WERI-Rb-1 (cell line): ENCODE measurements at places on chromosomes 12 and 14.
A peak's percentile ranks its signal among the peaks of the same experiment; 100 is the strongest.

GRCh38 chr14:105889666-105890473, 363.5 kb downstream of the TMEM121 start:
- DNase-seq = no peak

DNA sequence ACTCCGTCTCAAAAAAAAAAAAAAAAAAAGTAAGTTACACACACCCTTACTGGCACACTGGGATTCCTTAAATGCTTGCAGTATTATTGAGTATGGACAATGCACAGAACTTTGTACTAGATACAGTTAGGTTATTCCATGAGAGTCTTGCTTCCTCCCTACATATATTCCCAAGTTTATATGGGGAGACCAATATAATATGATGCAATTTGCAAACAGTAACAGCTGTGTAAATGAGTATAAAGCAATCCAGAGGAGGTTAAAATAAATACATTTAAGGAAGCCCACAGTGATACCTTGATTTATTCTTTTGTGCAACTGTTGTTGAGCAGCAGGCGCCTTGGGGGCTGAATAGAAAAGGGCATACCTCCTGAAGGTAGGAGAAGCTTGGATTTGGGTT, 26.6 kb downstream of the RASSF3 start:
- no peak for DNase-seq

DNA sequence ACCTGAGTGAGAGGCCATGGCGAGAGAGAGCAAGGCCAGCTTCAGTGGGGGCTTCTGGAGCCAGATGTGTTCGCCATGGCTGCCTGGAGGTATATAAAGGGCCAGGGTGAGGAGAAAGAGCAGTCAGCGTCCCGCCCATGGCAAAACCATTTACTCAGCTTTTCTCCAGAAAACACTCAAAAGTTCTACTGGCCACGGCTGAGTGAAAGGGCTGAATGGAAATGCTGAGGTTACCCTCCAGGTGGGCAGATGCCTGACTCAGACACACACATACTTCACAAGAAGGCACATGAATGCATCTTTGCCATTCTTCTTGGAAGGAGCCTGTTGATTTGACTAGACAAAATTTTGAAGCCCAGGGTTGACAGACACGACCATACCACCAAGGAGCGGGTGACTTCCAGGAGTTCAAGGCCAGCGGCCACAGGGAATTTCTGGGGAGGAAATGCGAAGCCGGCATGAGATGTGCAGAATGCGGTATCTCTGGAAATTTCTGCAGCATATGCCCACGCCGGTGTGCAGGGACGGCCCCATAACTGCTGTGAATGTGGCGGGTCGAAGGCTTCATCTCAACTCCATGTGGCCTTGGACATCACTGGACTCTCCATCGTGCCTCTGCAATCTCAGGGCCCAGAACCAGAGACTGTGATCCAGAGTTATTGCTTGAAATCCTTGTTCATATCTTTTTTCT, at the start of gene IL31:
Gene IL31, minus strand, starts transcription at position 67 of the 691 bp plus-strand sequence. Its CDS starts 49 bp downstream, at position 18.
- DNase-seq = no peak

- DNase-seq = no peak
Measured at GRCh38 chr12:4143896-4144295, 129.7 kb upstream of the CCND2 start.

GRCh38 chr14:36516719-36517241, 3.3 kb downstream of the NKX2-1 start:
- DNase-seq = no peak

- DNase-seq = no peak
Measured at GRCh38 chr14:100731846-100732765, 5.4 kb downstream of the DLK1 start.

- no peak for DNase-seq
Measured at GRCh38 chr12:15982071-15982470, 70.9 kb downstream of the DERA start.

DNA sequence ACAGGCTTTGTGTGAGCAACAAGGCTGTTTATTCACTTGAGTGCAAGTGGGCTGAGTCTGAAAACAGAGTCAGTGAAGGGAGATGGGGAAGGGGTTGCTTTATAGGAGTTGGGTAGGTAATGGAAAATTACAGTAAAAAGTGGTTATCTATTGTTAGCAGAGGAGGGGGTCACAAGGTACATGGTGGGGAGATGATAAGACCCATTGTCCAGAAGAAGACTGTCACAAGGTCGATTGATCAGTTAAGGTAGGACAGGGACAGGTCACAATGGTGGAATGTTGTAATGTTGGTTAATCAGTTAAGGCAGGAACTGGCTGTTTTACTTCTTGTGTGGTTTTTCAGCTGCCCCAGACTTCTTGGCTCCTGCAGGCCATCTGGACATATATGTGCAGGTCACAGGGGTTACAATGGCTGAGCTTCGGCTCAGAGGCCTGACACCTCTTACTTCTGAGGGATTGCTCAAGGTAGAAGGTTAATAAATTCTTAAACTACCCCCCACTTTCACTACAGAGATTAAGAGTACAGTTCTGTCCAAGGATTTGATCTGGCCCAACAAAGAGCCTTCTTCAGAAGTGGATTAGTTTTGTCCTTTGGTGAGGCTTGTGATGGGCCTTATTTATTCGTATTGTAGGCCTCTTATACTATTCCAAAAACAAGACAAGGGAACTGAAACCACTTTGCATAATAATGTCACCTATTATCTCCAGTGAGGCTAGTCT, 13.8 kb upstream of the DHRS4 start:
- DNase-seq = no peak

- DNase-seq = no peak
Measured at GRCh38 chr14:69632593-69633151, 21.3 kb downstream of the SUSD6 start.

- no peak for DNase-seq
Measured at GRCh38 chr12:94269316-94269999, 121.1 kb downstream of the PLXNC1 start.

GRCh38 chr14:68144051-68144681, 324.6 kb downstream of the RAD51B start:
- DNase-seq = no peak

- DNase-seq = no peak
Measured at GRCh38 chr12:132194056-132194455, 49.8 kb downstream of the NOC4L start.

- DNase-seq = no peak
Measured at GRCh38 chr12:93819050-93819491, 141.9 kb downstream of the CRADD start.

DNA sequence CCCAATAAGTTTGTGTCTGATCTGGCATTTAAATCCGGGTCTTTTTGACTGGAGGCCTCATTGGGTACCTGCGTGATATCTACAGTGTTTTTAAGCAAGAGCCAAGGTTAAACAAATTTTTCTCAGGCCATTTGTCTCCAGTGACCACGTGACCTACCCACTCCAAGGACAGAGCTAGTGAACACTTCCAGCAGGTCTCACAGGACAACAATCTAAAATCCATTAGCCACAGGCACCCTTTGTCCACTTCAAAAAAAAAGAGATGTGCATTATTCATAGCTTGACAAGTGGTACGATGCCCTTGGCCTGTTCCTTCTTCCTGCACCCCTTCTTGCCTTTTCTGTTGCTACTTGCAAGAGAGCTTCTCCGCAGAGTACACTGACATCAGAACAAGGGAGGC, 109.6 kb upstream of the GSC start:
- DNase-seq = no peak

DNA sequence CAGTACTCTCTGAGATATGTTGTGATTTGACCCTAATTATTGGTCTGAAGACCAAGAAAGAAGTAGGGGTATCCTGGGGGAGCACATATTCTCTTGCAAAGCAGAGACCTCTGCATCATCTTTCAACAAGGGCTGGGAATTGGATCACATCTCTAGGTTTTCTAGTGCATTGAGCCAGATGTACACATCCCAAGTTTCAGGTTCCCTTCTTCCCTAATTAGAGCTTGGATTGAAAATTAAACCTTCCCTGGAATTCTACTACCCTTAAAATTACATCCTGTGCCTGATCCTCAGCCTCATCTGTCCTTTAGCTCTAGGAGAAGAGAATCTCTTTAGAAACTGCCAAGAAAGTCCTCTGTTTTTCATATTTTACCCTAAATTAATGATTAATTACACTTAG, 839.6 kb downstream of the SLC6A15 start:
- no peak for DNase-seq

DNA sequence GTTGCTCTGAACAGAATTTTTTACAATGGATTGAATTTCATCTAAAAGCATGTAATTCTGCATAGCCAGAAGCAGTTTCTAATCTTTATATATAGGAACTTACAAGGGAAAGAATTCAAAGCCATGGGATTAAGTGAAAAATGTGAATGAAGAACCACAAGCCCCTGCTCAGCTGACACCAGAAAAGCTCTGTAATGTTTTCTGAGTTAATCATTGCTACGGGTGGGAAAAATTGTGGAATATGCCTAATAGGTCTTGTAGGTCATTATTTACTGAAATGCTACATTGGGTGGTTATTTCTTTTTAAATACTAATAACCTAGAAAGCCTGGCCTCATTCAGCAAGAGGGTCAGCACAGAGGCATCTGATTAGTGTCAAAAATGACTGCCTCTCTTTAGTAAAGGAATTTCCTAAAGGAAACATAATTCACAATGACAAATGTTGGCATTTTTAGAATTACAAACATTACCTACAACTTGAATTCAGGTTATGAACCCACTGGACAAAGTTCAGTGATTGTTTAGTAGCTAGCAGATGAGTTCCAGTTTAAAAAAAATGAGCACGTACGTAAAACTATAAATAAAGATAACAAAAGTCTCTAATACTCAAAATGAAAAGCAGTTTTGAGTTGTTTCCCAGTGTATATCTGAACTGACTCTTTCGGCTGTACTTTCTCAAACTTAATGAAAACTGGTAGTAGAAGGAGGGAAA, 75.3 kb downstream of the BMP4 start:
- DNase-seq = no peak

GRCh38 chr12:19654650-19655376, 215.5 kb downstream of the AEBP2 start:
- DNase-seq = no peak

- no peak for DNase-seq
Measured at GRCh38 chr14:102889615-102890014, 32.8 kb upstream of the AMN start.

DNA sequence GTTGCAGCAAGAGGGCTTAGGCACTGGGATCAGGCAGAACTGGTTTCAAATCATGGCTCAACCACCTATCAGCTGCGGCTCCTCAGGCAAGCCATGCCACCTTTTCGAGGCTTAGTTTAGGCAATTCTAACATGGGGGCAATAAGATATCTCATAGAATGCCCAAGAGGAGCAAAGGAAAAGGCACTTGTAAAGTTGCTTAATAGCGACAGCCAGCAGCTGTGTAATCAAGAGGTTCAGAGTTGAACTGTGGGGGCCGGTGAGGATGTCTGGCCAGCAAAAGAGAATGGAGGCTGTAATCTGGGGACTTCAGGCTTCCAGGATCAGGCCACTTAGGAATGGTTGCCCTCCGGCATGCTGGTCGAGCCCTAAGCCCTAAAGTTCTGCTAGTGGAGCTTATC, 3.0 kb upstream of the TCHP start:
- no peak for DNase-seq

DNA sequence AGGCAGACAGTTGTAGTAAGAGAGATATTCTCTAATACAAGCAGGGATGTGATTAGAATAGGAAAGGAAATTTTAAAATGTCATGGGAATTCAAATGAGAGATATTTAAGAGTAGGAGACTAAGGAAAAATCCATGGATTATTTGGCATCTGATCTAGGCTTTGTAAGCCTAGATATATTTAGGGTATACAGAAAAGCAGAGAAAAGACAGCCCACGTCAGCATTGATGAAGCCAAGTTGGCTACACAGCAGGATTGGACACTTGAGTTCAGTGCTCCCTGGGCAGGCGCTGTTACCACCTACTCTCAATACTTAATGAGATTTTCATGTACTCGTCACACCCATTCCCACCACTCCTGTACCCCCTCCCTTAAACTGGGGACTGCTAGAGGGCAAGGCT, 1.7 kb upstream of the KCNJ8 start:
- DNase-seq = no peak

GRCh38 chr12:64390275-64390851, at the start of gene C12orf56:
C12orf56 (minus strand) TSS chr12:64390758; CDS start chr12:64390565, 193 bp downstream.
- DNase-seq = no peak

GRCh38 chr12:113174461-113175384, 10.6 kb downstream of the DDX54 start:
- DNase-seq = peak; percentile 76

DNA sequence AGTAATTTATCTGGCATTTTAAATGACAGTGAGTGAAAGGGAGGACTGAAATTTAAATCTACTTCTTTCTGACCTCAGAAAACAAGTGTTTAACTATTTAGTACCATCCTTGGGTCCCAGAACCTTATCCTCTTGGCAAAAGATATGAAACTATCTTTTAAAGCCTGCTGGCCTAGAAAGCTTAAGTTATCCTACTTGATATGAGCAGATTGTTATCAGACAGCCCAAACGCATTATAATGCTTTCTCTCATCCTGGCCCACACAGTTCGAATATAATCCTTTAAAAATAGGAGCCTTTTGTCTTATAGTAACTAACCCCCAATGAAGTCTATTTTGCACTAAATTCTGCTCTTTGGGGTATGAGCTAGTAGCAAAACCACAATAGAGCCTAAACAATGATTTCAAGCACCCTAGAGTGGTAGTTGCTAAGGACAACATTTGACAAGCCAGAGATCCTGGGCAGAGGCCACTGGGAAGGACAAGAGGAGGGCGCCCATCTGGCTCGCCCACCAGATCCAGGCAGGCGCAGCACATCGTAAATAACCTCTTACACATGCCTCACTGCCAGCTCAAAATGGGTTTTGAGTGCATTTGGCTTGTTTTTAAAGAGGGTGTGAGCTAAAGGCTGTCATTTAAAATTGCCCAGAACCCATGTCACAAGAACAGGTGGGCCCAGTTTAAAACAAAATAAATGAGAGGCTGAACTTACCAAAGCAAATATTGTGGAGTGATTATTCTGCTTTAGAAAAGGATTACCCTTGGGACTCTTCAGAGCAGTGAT, 37.7 kb upstream of the CRY1 start:
- peak; percentile 59 for DNase-seq

DNA sequence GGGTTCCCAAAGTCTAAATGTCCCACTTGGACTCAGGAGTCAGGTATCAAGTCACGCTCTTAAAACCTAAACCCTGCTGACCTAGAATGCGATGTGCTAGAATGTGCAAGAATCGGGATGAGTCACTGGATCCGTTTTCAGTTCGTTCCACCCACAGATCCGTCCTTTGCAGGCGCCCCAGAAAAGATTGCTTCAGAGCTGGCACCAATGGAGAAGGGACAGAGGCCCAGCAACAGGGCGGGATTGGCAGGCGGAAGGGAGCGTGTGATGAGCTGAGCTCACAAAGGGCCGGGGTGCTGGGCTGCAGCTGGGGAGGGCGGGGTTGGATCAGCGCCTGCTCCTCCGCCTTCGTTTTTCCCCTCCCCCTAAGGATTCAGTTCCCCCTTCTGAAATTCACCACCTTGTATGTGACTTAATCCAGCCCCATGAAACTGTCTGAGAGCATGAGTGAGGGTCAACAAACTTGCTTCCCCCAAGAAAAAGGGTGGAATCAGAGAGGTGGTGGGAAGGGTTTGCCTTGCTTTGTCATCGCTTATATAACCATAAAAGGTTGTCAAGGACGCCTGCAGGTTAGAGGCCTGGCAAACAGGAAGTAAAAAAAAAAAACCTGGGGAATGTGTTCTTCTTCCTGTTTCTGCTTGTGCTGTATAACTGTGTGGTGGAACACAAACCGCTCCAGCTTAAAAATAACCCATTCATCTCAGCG, 2.8 kb upstream of the UBC start:
- peak; percentile 99 for DNase-seq
